ENCODE measurements at places on chromosomes 16 and 17.

DNA sequence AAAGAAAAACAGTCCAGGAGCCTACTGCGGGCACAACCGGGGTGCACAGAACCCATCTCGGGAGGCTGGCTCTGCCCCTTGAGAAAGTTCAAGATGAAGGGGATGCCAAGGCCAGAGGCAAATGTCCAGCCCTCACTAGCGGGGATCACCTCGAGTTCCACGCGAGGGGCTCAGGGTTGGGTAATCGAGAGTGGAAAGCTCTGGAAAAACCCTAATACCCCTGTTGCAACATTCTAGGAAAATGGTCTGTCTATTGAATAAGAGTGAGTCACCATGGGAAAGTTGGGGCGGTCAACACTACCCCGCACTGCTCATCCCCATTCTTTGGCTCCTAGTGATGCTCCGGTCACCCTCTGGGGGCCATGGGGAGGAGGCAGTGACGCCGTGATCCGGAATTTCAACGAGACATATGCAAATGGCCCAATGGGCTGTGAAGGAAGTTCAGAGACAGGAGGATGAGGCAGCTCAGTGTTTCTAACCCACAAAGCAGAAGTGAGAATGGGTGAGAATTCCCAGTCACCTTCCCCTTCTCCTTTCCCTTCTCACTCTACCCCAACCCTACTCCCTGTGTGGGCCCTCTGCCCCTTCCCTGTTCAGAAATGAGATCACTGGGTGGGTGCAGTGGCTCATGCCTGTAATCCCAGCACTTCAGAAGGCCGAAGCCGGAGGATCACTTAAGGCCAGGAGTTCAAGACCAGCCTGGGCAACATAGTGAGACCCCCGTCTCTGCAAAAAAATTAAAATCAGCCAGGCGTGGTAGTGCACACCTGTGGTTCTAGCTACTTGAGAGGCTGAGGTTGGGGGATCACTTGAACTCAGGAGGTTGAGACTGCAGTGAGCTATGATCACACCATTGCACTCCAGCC lies 22.4 kb downstream of the SOCS3 start:
- DNase-seq: no peak

DNA sequence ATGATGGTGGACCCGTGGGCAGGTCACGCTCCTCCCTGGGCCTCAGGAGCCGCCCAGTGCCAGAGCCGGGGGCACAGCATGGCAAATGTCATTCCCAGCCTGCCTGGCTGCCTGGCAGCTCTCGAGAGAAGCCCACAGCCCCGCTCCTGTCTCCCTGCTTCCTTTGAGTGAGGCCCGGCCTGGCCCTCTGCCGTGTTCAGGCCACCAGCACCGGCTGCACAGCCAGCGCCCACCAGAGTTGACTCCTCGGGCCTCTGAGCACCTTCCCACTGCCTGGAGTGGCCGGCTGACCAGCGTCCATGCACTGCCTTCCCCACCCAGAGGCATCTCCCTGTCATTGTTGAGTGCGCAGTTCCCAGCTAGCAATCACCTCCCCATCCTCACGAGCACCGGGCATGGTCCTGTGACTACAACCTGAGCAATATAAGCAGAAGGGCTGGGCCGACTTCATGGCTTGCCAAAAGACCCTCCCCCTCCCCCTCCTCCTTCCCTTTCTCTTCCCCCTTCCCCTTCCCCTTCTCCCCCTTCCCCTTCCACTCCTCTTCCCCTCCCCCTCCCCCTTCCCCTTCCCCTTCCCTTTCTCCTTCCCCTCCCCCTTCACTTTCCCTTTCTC lies 11.9 kb upstream of the SLC38A10 start:
- DNase-seq: no peak

DNA sequence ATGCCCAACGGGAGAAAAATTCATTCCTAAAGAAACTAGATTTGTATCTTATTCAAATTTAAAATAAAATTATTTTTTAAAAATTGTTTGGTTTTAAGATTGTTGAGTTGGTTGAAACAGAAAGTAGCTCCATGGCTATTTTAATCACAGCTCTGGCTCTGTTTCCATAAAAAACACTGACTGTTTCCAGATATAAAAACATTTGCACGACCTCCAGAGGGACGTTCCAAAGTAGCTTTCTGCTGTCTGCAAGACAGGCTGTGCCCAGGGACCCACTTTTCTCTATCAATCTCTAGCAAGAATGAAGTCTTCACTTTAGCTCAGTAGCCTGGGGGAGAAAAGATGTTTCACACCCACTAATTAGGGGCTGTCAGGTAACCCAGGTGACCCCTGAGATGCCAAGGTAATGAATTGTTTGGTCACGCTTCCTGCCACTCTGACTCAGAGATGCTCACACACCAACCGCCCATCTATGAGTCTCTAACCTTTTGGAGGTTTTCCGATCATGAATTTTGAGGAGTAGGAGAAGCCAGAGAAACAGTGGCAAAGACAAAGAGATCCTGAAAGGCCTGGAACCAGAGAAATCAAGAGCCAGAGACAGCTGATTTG lies 220.1 kb upstream of the SOX9 start:
- no peak for DNase-seq

DNA sequence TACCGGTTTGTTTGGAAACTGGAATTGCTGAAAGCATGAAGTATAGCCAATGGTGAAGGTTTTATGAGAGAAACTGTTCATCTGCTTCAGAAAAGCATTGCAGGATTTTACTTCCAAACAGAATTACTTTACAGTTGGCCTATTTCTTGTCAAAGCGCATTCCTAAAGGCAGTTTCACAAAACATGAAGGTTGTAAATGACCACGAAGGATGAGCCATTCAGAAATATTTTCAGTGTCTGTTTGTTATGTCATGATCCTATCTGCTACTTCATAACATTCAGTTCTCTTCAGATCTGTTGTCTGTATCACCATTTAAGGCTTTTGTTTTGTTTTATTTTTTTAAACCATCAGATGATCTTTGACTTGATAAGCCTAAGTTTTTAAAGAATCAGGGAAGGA lies 45.7 kb downstream of the AATF start:
- DNase-seq: no peak

- DNase-seq: no peak
These were observed 82.2 kb downstream of the TNRC6C start for GRCh38 chr17:78040440-78041385.

DNA sequence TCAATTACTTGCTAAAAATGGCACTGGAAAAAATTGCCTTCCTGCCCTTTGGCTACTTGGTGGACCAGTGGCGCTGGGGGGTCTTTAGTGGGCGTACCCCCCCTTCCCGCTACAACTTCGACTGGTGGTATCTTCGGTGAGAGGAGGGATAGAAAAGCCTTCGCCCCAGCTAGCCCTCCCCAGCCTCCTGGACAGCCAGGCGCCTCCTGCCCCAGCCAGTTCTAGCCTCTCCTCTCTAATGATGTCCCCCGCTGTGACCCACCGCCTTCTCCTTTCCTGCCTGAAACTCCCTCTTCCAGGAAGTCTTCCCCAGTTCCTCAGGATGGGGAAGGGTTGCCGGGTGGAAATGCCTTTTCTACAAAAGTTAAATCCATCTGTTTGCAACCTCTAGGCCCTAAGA lies 6.2 kb downstream of the ACE start:
- DNase-seq: no peak

GRCh38 chr17:72388765-72389473 lies 268.1 kb downstream of the SOX9 start:
- DNase-seq: no peak

DNA sequence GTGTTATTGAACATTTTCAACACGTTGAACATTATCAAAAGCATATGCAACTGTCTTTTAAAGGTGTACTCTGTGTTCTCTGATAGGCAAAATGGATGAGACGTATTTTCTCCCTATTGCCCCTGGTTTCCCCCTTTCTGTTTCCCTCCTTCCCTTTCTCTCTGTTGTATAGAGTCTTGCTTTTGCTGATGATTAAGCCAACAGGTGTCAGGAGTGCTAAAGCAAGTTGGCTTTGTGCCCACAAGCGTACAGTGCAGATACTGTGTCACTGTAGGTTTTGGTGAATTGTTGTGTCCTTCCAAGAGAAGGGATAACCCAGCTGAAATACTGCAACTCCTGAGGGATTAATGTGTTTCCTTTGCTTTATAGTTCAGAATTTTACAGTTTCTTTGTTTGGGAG lies 74.4 kb downstream of the COX10 start:
- no peak for DNase-seq

DNA sequence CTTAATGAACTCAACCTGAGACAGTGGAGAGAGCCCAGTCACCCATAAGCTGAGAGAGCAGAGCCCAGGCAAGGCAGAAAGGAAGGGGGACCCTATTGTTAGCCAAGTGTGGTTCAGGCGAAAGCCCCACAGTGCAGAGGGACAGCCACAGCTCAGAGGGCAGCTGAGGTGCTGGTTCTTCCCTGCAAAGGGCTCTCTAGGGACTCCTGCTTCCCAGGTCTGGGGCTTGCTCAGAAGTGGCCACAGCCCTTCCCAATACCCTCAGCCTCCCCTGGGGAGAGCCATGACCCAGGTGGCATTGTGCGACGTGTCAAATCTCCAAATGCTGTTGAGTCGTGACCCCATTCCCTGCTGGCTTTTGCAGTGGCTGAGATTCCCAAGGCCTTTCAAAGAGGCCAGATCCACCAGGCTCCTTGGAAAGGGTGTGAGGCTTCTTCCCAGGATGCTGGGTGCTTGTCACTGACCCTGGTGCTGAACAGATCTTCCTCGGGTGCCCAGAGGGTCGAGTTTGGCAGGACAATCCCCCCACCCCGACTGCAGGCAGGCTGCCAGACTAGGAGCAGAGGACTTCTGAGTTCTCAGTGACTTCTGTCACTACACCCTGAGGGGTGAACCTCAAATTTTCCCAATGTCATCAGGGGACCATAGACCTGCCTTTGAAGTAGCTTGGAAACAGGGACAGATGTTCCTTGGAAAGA lies 2.5 kb upstream of the CCL17 start:
- DNase-seq: no peak

DNA sequence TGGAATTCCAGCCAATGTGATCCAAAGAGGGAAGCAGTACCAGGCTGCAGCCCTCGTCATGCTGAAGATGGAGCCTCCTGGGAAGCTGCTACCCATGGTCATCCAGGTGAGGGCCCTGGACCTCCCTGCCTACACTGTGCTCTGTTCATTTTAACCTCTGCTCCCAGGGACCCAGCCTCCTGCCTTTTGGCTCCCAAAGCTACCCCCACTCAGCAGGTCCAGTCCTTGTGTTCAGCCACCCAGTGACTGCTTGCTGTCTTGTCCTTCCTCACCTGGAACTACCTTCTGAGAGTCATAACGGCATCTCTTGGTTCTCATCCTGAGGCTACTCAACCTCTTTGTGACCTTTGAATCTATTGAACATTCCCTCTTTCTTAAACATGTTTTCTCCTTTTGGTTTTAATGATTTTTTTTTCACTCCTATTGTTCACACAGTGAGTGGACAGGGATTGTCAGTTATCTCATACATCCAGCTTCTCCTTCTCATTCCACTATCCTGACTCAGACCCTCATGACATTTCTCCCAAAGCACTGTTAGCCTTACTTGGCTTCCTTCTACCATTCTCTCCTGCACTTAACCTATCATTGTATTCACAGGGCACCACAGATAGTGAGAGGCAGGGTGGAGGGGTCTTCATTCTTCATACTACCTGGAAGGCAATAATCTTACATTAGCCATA lies 53.3 kb downstream of the GOSR1 start:
- DNase-seq: no peak

GRCh38 chr17:3796110-3796821 lies 4.7 kb downstream of the ITGAE start:
- DNase-seq: no peak

DNA sequence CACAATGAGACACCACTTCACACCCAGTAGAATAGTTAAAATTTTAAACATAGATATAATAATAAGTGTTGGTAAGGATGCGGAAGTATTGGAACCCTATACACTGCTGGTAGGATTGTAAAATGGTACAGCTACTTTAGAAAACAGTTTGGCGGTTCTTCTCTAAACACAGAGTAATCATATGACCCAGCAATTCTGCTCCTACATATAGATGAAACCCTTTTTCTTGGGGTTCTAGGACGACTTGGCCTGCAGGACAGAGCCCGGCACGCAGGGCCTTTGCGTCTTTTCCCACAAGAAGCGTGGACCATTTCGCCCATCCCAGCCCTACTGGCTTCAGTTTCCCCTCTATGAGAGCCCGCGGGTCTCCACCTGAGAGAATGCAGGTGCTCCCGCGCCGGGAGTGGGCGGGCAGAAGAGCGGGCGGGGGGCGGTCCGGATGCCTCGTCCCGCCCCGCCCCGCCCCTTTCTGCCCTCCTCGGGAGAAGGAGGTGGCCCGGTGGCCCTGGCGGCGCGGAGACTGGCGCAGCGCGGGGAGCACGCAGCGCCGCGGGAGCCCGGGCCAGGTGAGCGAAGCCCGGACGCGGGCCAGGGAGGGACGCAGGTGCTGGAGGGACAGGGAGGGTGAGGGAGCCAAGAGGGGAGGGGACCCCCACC lies at the start of gene SDR42E2:
SDR42E2 (plus strand) TSS at position 508 of the 657 bp plus-strand sequence. CDS start 3,077 bp downstream, outside the sequence.
- DNase-seq: no peak

- no peak for DNase-seq
These were observed 79.5 kb downstream of the HS3ST4 start for GRCh38 chr16:25771216-25771615.

DNA sequence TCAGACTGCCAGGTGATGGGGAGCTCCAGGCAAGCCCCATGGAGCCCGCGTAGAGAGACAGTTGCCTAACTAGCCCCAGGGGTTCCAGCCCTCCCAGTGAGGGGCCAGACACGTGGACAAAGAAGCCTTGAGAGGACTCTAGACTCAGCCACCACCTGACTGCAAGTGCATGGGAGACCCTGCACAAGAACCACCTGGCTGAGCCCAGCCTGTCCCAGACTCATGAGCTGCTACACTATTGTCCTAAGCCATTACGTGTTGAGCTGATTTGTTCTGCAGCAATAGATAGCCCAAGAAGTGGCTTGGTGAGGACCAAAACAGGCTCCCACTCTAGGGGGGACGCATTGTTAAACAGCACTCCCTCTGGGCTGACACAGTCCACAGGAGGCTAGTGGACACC lies 37.6 kb upstream of the KLHDC4 start:
- no peak for DNase-seq

- peak; percentile 87 for DNase-seq
These were observed 31.0 kb downstream of the NGFR start for GRCh38 chr17:49525831-49526741.

GRCh38 chr16:30030011-30030685 lies 923 bp downstream of the TLCD3B start:
- DNase-seq: peak; percentile 17

DNA sequence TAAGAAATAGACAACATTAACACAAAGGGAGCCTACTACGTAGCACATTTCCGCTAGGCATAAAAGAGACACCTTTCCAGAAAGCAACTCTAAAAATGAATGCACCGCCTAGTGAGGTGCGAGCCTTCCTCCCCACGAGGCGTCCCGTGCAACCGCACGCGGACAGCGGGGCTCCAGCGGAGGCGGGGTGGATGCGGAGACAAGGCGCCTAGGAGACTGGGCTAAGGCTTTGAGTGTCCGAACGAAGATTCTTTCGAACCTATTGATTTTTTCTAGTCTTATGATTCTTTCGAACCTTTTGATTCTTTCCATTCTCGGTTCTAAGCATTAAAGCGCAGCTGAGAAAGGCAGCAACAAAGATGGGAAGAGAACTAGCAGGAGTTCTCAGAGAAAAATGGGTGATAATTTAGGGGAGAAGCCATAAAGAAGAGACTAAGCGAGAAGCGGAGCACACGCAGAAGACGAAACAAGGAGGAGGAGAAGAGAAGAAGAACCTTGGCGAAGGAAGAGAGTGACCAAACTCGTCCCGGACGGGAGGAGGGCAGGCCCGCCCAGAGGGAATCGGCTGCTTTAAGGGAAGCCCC lies 394 bp upstream of the CPD start:
- DNase-seq: no peak

- DNase-seq: no peak
These were observed 29.1 kb downstream of the LDHD start for GRCh38 chr16:75087375-75087979.

Measured in cerebellar nuclear complex (tissue), 1 donor.